Astrocyte (in vitro differentiated cells and primary cell): ENCODE measurements at places on chromosomes 5 and 9.

GRCh38 chr9:78325343-78325742 lies 28.4 kb downstream of the PSAT1 start:
- peak; percentile 41 for DNase-seq

- DNase-seq: no peak
Measured at GRCh38 chr5:79456890-79457583, 56.9 kb downstream of the HOMER1 start.

- no peak for DNase-seq
Measured at GRCh38 chr9:121701736-121702261, 50.4 kb downstream of the DAB2IP start.

DNA sequence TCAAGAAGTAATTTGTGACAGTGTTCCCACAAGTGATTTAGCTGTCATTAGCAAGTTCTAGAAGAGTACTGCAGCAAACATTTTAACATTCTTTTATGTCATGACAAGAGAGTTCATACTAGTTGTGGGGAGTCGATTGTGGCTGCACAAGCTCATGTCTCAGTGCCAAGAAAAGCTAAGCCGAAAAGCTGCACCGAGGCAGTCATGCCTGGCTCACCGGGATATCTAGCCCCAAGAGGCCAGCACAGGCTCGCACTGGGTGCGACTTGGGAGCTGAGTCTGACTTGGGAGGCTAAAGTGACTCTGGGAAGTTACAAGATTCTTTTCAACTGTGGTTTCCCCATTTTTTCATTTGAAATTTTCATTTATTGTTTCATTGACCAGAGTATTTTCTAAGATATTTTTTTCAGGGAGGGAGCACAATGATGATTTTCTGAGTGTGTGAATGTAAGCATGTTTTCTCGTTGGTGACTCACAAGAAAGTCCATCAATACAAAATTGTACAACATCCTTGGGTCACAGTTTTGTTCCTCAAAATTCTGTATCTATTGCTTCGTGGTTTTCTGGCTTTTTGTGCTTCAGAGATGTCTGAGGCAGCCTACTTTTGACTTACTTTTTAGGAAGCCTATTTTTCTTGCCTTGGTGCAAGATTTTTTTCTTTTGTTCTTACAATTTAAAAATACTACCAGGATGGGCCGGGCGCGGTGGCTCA lies 18.7 kb downstream of the CAST start:
- peak; percentile 58 for DNase-seq

GRCh38 chr5:175678074-175678473 lies 20.2 kb downstream of the HRH2 start:
- DNase-seq: no peak

GRCh38 chr5:180118391-180118791 lies 46.8 kb upstream of the RNF130 start:
- DNase-seq: no peak

- DNase-seq: no peak
Measured at GRCh38 chr9:101265261-101265660, 119.5 kb downstream of the BAAT start.

GRCh38 chr5:19169426-19169825 lies 818.6 kb downstream of the CDH18 start:
- no peak for DNase-seq

DNA sequence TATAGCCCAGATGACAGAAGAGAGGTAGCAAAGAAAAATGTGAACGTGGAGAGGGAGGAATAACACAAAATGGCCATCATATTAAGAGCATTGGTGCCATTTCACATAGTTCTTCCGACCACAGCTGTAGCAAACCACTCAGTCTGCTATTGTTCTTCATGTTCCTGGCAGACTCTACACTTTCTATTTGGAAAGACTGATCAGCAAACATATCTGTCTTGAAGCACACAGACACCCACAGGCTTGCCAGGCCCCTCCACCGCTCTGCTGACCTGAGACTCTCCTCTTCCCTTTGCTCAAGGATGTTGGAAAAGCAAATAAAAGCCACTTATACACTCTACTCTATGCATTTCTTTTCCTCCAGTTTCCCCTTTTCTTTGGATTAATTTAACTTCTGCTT lies 298.0 kb downstream of the FBXL7 start:
- peak; percentile 45 for DNase-seq

GRCh38 chr5:90985341-90985740 lies 397.8 kb downstream of the ARRDC3 start:
- DNase-seq: peak; percentile 6

DNA sequence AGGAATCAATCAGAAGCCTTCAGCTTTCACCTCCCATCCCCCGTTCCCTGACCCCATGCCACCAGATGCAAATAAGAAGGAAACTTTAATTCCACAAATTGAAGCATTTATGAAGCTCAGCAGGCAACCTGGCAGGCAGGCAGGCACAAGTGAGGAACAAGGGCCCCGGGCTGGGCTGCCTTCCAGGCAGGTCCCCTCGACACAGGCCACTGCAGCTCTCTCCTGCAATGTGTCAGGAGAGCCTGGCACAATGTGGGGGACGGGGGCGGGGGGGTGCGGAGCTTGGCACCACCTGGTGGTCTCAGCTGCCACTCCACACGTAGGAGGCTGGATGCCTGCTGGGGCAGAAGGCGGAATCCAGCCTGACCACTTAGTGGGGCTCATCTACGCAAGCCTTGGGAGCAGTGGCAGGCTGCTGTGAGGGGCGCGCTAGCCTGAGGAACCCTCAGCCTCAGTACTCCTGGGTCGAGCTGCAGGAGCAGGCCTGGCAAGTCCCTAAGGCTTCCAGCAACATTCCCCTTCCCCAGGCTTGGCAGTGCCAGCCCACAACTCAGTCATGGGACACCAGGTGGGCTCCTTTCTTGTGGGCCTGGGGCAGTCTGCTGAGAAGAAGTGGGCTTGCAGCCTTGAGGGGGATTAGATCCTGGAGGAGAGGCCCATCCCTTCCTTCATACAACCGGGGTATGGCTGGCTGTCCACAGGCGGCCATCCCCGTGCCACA lies 50.2 kb upstream of the KCNMB1 start:
- no peak for DNase-seq

DNA sequence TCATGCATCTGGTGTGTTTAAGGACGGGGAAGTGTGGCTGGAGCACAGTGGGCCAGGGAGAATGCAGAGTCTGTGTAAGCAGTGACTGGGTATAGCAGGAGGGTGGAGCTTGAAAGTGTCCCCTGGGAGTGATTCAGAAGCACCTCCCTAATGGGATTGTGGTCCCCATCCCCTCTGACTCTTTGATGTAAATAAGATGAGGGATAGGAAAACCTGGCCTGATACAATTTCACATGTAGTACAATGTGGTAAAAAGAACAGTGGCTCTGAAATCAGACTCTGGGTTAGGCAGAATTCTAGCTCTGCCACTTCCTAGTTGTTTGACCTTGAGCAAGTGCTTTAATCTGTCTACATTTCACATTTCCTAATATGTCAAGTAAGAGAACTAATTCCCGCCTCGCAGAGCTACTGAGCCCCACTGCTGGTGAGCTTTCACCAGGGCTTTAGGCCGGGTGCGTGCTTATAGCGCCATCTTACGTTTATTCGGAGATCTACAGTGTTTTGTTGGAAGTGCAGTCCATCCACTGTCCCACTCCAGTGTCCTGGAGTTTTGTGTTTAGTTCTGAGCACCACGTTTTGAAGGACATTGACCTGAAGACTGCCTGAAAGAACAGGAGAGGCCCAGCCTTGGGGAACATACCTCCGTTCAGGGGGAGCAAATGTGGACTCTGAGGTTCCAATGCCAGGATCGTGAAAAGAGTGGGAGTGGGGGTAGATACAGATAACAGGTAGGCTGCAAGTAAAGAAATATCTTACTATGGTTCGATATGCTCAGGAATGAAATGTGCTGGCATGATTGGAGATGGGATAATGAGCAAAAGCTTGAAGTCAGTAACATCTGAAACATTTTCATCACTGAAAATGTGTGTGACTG lies 51.2 kb upstream of the TESK1 start:
- DNase-seq: peak; percentile 41

GRCh38 chr9:8651846-8652215 lies 852.3 kb upstream of the DMAC1 start:
- DNase-seq: no peak

- DNase-seq: no peak
Measured at GRCh38 chr9:92709954-92710353, 40.0 kb upstream of the IPPK start.

DNA sequence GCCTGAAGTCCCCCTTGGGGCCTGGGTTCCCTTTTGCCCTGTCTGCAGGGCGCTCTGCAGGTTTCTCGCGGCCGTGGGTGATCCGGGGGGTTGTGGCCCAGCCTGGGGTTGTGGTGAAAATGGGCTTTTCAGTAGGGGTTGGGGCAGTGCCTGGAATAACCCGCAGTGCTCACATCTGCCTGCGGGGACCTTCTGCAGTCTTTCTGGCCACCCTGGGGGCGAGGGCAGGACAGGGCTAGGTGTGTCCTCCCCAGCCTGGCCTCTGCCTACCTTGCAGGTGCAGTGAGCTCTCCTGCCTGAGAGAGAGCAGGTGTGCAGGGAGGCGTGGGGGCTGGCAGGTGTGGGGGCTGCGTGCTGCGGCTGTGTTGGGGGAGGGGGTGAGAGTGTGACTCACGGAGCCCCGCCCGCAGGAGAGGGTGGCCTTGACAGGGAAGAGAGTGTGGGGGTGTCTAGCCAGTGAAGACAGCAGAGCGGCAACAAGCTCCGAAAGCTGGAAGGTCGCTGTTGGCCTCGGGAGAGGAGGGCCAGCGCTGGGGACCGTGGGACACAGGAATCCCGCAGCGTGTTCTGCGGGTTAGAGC lies 131.4 kb downstream of the MRPL36 start:
- DNase-seq: no peak

- DNase-seq: peak; percentile 8
Measured at GRCh38 chr9:89519366-89519805, 21.5 kb upstream of the SEMA4D start.

DNA sequence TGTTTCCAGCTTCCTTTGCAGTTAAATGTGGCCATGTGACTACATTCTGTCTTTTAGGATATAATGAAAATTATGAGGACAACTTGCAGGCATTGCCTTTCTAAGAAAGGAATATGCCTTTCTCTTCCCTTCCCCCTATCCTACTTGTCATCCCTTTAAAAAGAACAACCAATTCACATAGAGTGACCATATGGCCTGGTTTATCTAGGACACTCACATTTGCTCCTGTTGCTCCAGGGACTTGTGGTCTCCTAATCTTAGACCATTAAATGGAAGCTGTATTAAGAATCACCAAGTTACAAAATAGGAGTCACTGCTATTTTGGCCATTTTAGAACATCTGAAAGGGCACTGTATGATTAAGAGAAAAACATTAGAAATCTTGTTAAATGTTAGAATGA lies 520.3 kb downstream of the DTWD2 start:
- no peak for DNase-seq

- no peak for DNase-seq
Measured at GRCh38 chr9:71357346-71357745, 235.9 kb upstream of the TRPM3 start.

DNA sequence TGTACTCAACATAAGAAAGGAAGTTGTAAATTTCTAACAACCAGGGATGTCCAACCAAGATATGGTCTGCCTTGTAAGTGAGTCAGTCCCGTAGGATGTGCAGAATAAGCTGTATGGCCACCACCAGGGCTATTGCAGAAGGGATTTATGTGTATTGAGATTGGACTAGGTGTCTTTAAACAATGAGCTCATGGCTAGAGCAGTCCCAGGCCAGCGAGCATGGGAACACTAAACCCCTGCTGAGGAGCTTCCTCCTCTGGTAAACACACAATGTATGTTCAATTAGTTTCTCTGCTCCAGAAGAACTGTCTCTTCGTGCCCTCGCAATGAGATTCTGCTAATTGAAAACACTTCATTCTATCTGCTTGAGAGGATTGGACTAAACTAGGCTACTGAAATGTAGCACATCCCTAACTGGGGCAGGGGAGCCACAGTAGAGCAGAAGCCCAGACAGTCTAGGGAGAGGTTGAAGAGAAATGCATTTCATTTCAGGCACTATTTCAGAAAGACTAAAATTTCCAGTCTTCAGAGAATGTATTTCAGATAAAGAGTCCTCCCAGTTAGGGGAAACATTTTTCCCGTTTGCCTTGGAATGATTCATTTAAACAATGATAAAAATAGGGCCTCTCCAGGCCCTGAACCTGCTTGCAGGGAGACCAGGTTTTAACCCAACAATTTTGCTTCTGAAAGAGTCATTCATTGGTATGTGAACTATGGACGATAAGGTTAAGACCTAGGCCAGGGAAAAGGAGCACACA lies 154.7 kb downstream of the FAM114A2 start:
- no peak for DNase-seq

DNA sequence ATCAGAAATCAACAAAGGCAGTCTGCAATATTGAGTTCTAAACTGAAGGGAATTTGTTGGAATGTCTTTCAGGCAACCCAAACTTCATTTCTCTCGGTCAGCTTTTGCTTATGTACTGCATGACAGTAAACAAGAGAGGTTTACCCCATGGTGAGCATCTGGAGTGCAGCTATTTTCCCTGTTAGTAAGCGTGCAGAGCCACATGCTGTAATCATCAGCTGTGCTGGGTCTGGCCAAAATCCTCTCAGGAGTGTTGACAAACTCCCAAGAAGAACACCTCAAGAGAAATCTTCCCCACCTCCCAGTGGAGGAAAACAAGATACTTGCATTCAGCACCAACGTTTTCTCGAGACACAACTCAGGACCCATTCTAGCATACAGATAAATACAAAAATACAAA lies 83.6 kb upstream of the ADAMTSL1 start:
- DNase-seq: no peak

DNA sequence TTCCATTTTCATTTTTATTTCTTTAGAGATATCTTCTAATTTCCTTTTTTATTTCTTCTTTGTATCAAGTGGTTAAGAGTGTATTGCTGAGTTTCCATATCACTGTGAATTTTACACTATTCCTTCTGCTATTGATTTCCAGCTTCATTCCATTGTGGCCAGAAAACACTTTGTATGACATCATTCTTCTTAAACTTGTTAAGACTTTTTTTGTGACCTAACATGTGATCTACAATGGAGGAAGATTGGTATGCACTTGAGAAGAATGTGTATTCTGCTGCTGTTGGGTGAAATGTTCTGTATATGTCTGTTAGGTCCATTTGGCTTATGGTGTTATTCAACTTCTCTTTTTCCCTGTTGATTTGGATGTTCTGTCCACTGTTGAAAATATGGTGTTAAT lies 274.2 kb upstream of the PUM3 start:
- DNase-seq: no peak

DNA sequence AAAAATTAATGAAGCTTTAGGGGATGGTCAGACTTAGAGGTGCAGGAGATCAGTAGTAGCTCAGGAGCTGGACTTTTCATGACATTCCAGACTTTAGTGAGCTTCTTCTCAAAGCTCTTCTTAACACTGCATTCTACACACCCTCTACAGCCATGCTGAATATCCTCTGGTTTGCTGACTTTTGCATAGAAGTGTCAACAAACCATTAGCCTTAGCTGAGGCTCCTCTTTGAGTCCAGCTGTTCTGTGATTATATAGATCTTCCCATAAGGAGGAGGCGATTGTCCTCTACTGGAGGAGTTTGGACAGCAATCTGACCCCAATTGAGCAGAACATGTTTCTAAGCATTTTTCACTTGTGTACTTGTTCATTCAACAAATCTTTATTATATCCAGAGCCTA lies 75.0 kb upstream of the RUSC2 start:
- no peak for DNase-seq

DNA sequence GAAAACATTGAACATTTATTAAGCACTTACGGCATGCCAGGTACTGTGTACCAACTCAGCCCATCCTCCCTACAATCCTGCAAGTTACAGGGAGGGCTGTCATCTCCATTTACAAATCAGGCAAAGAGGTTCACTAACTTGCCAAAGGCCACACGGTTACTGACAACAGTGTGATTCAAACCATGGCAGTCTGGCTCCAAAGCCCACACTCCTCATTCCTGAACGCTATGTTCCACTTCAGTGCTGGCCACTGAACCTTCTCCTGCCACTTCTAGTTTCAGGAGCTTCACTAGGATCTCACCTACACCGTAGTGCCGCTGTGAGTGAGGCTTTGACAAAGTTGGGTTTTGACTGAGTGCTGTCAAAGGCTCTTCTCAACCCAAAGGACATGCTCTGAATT lies 7.2 kb upstream of the LIFR start:
- DNase-seq: no peak
